ENCODE measurements at places on chromosomes 5 and 9. TPM values are rescaled to one million over a fixed set of nuclear protein-coding genes. Genes with fewer than 3 reads are reported as not detected.

The OTP gene
- total RNA-seq, result not detected

The PKD2L2 gene
- total RNA-seq, result not detected

The INSL6 gene
- 0.64 TPM for total RNA-seq

The DAPK1 gene
- 3.9 TPM for total RNA-seq

The CDKN2B-AS1 gene
- 9.5 TPM for total RNA-seq

The AHRR gene
- 22.5 TPM for total RNA-seq

The FGF10 gene
- not detected for total RNA-seq

The CTSV gene
- 0.32 TPM for total RNA-seq

The SHISAL2B gene
- not detected for total RNA-seq

The CER1 gene
- not detected for total RNA-seq

The PCDHB13 gene
- 0.32 TPM for total RNA-seq

The SLC36A2 gene
- total RNA-seq, result not detected

The FGF1 gene
- 16.0 TPM for total RNA-seq

The FOXE1 gene
- under 0.01 TPM for total RNA-seq

The CLIC3 gene
- total RNA-seq, result 43.2 TPM

The GRXCR2 gene
- not detected for total RNA-seq

The SMIM23 gene
- total RNA-seq, result not detected

The CD274 gene
- 10.3 TPM for total RNA-seq

The PCAT7 gene
- 0.64 TPM for total RNA-seq

The SLCO6A1 gene
- total RNA-seq, result under 0.01 TPM

The LRRC19 gene
- not detected for total RNA-seq

The MAST4 gene
- total RNA-seq, result 5.8 TPM

The NFIL3 gene
- total RNA-seq, result 18.1 TPM

The CDKN2A gene
- total RNA-seq, result 32.5 TPM

The PCDHGC5 gene
- total RNA-seq, result 2.6 TPM

The IRX1 gene
- total RNA-seq, result not detected

The ANKRD18A gene
- total RNA-seq, result under 0.01 TPM

The CA9 gene
- under 0.01 TPM for total RNA-seq

The SPATA31D4 gene
- not detected for total RNA-seq

The TTC33 gene
- 18.6 TPM for total RNA-seq

The PCDHGC4 gene
- total RNA-seq, result 2.6 TPM

The NUTM2G gene
- total RNA-seq, result not detected

The RASEF gene
- total RNA-seq, result 0.97 TPM

The KIAA1958 gene
- total RNA-seq, result 1.7 TPM

The ARL14EPL gene
- not detected for total RNA-seq

The C5orf58 gene
- total RNA-seq, result not detected

The PCDHGA8 gene
- 3.0 TPM for total RNA-seq

All from fibroblast of villous mesenchyme (primary cell).